ENCODE measurements at places on chromosomes 6 and 20.
A peak's percentile ranks its signal among the peaks of the same experiment; 100 is the strongest.

GRCh38 chr6:131015630-131016263 is 47.3 kb downstream of the EPB41L2 start:
- DNase-seq, result no peak

DNA sequence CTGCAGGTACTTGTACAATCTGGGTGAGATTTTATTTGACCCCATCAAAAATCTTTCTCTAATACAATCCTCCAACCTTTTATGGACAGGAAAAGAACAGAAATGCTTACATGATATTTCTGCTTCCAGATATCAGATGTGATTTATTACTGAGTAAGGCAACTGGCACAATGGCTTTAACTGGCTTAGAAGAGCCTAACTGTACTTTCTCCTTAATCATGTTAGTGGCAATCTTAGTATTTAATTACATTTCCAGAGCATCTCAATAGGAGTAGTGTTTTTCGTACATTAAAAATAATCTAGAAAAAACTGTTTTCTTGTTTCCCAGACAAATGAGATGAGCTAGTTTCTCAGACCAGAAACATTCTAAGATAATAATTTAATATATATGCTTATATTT is 251.6 kb downstream of the KCNQ5 start:
- no peak for DNase-seq

- no peak for DNase-seq
Measured at GRCh38 chr6:118502169-118502568, 45.9 kb upstream of the PLN start.

GRCh38 chr6:158174514-158174913 is 6.4 kb downstream of the GTF2H5 start:
- DNase-seq, result no peak

DNA sequence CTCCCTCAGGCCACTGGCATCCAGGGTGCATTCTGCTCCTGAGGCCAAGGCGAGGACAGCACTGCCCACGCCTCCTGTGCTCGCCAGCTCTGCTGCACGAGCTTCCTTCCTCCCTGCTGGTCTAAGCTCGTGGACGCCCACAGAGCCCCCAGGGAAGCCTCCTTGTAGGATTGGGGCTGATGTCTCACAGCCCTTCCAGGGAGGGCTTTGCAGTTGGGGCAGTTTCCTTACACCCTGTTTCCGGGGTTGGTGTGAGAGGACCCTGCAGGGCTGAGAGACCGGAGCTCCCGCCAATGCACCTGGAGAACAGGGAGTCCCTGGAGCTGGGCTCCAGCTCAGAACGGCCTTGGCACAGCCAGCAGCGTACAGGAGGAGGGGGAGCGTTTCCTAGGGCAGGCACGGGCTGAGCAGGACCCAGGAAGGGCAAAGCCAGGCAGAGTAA is 172.4 kb upstream of the PDE10A start:
- no peak for DNase-seq

GRCh38 chr6:52564856-52565255 is 12.0 kb downstream of the TRAM2 start:
- DNase-seq, result no peak

DNA sequence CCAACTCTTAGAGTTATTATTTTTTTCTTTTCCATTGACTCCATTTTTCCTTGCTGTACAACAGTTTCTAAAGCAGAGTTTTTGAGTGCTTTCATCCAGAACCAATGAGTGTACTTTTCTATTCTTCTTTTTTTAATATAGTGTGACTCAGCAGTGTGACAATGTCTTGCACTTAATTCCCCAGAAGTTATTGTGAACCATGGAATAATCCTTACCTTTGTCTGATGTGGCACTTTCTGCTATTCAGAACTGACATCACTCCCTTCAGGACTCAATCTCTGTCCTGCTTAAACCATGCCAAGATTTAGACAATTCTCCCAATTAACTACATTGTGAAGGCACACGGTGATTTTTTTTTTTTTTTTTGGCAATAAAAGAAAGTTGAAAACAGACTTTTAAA is 41.5 kb downstream of the GRIK2 start:
- no peak for DNase-seq

DNA sequence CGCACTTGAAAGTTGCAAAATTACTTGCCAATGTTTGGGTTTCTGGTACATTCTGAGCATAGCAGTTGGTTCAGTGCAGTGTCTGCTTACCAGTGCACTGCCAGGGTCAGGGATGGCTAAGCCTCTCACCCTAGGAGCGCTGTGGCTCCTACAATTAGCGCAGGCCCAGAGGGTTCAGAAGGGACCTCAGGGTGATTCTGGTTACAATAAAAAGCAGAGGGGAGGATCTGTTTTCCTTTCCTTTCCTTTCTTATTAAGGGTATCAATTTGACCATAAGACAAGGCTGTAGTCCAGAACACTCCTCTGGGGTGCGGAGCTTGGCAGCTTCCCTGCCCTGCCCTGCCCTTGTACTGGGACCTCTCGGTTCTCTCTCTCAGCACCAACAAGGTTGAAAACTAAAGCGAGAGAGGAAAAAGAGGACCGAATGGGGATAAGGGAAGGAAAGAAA is 2.6 kb downstream of the MAFB start:
- DNase-seq, result no peak

DNA sequence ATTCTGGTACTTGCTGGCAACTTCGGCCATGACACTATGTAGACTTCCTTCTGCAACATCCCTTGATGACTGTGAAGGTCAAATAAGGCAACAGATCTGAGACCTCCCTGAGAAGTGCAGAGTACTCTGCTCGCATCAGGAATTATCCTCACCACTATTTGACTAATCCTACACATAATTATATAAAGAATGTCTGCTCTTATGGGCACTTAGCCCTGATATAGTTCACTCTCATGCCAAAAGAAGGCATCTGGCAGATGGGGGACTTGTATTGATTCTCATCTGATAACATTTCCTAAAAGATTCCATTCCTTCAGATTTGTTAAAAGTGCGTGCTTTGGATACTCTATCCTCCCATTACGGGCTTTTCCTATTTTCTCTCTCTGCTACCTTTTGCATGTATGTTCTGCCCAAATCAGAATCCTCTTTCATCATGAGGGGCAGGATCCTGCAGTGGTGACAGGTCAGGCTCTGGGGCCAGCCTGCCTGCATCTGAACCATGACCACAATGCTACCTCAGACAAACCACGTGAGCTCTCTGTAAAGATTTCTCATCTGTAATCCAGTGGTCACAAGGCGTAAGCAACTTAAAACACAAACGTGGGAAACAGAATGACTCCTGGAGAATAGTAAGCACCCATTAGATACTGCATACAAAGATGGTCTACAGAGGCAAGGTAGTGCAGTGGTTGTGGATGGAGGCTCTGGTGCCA is 134.0 kb downstream of the GJA10 start:
- DNase-seq, result no peak

DNA sequence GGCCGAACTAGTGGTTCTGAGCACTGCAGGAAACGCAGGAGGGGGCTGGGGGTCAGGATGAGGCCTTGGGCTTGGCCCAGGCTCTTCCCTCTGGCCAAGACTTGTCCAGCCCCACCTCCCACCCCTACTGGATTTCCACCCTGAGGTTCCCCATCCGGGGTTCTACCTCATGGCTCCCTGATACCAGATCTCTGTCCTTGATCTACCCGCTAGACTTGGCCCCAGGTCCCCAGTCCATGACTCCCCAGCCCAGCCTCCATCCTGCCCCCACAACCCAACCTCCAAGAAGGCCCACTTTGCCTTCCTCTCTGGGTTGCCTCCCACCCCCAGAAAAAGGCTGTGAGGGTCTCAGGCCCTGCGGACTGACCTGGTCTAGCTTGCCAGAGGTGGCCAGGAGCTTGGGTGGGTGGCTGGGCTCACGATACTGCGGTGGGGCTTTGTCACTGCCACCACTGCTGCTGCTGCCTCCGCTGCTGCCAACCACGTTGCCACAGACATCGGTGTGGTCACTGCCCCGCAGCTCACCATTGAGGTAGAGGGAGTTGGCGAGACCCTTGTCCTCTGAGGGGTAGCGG is 6.8 kb upstream of the FASTKD5 start:
- no peak for DNase-seq

GRCh38 chr20:54199721-54200176 is 8.1 kb upstream of the PFDN4 start:
- peak; percentile 39 for DNase-seq

DNA sequence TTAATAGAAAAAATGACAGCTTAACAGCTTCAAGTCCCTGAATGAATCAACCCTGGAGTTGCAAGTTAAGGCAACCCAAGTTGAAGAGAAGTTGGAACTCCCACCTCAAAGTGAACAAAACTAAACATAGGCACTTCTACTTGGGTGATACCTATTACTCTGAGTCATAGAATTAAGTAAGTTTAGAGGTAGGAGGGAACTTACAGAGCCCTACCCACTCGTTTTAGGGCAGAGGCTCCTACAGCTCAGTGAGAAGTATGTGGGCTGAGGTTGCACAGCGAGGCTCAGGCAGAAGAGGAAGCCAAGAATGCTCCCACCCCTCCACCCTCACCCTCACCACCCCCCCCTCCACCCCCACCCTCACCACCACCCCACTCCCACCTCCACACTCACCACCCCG is 42.2 kb downstream of the NFATC2 start:
- DNase-seq, result peak; percentile 37

DNA sequence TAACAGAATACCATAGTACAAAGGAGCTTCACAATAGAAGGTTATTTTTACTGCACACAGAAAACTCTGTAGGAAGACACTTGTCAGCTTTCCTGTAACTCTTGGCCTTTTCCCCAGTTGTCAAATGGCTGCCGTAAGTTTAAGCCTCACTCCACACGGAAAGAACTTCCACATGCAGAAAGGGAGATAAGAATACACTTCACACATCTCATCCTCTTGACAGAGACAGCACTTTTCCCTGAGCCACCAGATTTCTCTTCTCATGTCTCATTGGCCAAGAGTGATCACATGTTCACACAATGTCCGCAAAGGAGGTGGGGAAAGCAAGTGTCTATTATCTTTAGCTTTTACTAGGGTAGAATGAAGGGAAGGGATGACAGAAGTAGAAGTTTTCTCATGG is 540.7 kb downstream of the HAO1 start:
- DNase-seq, result no peak

GRCh38 chr20:37990571-37991151 is 42.6 kb downstream of the TTI1 start:
- peak; percentile 84 for DNase-seq

DNA sequence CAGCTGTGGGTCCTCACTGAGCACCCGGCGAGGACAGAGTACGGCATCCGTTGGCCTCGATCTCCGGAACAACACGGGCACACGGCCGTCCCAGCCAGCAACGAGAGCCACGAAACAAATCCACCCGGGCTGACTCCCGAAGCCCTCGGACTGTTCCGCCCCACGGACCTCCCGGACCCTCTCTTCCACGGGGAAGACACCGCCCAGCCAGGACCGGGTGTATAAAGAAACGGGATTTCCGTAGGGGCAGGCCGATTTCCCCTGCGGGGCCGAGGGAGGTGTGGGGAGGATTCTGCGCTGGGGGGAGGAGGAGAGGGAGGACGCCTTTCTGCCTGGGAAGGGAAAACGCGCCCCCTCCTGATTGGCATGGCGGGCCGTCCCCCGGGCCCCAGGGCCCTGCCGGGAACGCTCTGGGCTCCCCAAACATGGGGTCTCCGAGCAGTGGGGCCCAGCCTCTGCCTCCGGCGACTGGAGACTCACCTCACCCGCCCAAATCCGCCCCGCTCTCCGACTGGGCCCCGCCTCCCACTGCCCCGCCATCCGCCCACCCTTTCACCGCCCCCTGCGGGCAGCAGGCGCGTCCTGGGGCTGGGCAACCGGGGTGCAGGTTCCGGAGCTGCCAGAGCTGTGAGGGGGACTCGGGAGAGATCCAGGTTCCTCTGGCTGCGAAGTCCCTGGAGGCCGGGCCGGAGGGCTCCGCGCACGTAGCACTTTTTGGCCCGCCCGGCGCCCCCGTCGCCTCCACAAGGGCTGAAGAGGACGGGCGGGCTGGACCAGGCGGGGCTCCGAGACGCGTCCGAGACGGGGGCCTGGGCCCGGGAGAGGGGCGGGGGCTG is 679 bp upstream of the PPDPF start:
- no peak for DNase-seq

- no peak for DNase-seq
Measured at GRCh38 chr20:15847196-15847784, 726.0 kb downstream of the KIF16B start.

DNA sequence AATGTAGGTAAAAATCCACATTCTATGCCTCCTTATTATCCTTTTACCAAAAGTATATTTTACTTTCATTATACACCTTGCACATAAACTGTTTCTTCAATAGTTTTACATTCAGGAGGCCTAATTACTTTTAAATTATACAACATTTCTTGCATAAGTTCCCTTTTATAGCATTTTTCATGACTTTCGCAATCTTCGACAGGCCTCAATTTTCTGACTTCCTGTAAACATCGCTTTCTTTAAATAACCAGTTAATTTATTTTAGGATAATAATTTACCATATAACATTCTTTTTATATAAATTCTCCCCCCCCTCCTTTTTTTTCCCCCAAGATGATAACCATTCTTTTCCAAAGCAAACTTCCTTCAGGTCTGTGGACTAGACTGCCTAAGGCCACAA is 9.2 kb downstream of the SLC35A1 start:
- no peak for DNase-seq

DNA sequence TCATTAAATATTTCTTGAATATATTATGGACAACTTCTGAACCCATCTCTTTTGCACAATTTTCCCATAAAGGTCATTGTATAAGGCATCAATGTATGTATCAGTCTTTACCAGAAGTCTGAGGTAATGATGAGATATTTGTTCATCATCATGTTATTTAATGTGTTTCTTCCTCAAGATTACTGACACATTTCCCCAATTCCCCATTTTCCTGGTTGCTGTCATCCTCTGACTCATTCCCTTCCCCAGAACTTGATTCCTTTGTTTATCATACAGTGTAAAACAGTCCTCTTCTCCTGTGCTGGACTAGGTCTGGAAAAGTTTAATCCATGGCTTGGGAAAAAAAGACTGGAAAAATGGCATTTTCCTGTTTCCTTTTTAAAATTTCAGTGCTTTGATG is 107.9 kb upstream of the FLRT3 start:
- no peak for DNase-seq

GRCh38 chr20:61757-62156 is 25.7 kb upstream of the DEFB125 start:
- no peak for DNase-seq

DNA sequence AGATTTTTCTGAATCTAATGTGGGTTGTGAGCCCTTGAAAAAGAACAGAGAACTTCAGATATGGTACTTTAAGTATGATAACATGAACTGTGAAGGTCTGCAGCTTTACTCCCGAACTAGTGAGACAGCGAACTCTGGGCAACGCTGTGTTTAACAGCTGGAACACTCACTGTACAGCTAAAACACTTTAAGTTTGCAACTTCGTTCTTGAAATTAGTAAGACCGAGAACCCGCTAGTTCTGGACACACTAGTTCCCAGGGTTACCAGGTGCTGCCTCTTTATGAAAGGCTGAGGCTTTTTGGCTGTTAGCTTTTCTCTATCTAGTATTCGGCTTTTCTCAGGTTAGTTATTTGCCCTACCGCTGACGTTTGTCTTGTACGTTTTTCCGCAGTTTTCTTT is 52.9 kb downstream of the RIOK1 start:
- DNase-seq, result no peak

Data from GM12878 (cell line).